Karpas-422 (cell line): ENCODE measurements at places on chromosomes 6 and 20.

GRCh38 chr20:49391404-49392245 is 90.8 kb downstream of the KCNB1 start:
- no peak for DNase-seq

DNA sequence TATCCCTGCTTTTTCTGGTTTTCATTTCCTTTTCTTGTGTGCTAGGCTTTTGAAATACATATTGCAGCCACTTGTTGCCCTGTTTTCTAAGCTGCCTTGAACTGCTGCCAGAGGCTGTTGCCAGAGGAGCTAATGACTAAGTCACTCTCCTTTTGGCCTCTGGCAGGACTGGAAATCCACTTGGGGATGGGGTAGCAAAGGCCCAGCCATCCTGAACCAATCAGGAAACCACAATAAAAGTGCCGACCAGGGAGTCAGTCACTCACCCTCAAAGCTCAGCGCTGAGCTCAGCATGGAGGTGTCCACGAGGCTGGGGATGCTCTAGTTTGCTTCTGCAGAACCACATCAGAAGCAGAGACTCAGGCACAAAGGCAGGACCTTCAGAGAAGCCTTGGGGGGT is 813.0 kb downstream of the DHX35 start:
- DNase-seq = no peak

- DNase-seq = no peak
These were observed 29.1 kb upstream of the CSNK2A1 start for GRCh38 chr20:572727-573126.

- DNase-seq = no peak
These were observed 167.2 kb downstream of the TTLL2 start for GRCh38 chr6:167492100-167492449.

GRCh38 chr6:65110031-65110430 is 597.0 kb downstream of the EYS start:
- no peak for DNase-seq

- DNase-seq = peak; percentile 96
These were observed 98.5 kb downstream of the LY86 start for GRCh38 chr6:6686748-6687601.

- DNase-seq = no peak
These were observed 748 bp upstream of the ATP9A start for GRCh38 chr20:51768759-51769517.

DNA sequence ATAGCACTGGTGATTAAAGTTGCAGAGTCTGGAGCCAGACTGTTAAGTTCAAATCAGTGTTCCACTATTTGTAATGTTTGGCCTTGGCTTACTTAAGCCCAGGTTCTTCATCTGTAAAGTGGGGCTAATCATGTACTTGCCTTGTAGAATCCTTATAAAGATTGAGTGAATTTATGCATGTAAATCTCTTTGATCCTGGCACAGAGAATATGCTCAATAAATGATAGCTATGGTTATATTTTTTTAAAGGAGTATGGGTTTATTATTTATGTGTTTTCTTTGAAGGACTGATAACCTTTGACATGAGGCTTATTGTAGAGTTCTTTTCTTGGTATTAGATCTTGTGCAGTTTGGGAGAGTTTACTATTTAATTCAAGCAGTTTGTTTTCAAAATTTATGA is 89.5 kb downstream of the CDKAL1 start:
- DNase-seq = no peak

DNA sequence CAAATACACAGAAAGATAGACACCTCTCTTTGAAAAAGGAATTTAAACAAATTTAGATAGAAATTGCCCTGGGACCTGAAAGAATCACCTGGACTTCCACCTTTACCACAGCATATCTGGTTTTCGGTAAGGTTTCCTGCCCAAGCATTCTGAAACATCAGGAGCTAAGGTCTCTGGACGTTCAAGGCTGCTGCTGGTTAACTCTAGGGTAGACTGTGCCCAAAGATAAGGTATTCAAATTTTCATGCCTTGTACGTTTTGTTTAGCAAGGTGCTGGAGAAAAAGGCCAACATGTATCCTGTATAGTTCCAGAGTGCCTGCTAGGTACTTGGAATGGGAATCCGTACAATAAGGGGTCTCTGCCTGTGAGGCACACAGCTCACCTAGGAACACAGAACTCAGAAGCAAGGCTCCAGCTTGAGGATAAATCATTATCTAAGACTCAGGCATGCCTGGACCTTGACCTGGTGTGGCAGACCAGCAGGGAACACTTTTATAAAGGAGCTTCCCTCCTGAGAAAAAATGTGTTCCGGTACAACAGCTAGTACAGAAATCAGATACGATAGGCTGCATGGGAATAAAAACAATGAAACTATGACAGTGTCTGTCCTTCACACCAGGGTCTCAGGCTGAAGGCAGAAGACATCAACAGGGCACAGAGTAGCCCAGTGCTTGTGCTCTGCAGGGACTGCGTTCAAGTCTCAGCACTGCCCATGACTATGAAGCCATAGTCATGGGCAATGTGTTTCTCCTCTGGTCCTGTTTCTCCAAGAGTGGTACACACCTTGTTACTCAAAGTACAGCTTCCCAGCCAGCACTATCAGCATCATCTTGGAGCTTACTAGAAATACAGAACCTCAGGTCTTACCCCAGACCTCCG is 70.4 kb downstream of the METTL24 start:
- DNase-seq = no peak

DNA sequence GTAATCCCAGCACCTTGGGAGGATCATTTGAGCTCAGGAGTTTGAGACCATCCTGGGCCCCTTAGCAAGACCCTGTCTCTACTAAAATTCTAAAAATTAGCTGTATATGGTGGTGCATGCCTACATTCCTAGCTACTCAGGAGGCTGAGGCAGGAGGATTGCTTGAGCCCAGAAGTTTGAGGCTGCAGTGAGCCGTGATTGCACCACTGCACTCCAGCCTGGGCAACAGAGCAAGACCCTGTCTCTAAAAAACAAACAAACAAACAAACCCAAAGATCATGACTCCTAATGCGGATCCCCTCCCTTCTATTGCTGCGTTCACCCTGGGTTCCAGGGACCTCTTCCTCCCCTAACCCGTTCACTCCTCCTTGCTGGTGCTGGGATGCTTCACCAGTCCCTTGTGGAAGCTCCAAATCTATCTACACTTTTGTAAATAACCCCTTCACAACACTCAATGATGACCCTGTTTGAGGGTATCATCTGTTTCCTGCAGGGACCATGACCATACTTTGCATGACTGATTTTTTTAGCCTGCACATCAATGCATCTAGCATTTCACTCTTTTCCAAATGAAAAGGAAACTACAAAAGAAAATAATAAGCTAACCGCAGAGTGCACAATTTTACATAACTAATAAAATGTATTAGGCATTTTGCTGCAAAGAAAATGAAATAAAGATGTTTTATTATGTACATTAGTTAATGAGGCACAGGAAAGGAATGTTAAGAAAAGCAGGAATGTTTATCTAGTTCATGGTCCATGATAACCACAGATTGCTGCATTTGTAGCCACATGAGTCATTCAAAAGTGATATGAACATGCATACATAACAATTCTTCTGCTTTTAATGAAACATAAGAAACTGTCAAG is 30.5 kb upstream of the IPCEF1 start:
- no peak for DNase-seq

GRCh38 chr6:63897459-63897858 is 261.9 kb downstream of the PHF3 start:
- DNase-seq = no peak

DNA sequence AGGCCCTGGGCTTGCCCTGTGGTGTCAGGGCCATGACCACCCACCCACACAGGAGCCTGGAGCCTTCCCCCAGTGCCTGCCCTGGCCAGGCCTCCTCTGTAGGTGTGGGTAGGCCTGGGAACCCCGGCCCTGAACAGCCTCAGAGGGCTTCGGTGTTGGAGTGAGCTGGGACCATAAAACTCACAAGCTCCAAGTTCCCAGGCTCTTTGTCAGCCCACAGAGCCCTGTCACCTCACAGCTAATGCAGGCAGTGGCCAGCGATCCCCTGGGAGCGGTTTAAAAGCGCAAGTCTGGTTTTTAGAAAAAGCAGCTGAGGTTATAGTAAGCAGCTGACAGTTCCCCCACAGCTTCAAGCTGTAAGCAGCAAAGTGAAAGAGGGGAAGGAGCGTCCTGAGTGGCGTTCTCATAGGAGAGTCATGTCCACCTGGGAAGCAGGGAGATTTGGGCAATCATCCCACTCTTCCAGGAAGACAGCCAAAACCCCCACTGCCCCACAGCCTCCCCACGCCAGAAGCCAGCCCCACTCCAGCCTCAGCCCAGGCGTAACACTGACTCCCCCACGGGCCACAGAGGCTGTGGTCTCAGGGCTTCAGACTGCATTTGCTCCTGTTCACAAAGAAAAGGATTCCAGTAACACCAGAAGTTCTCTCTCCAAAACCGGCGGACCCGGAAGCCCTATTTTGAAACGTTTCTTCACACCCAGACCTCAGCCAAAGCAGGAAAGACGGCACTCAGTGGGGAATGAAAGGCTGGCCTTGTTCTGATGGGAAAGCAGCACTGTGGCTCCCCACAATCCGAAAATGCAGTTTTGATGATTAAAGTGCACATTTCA is 34.3 kb upstream of the FOXC1 start:
- no peak for DNase-seq

GRCh38 chr6:75759207-75759606 is 10.2 kb downstream of the MYO6 start:
- no peak for DNase-seq

- no peak for DNase-seq
These were observed 229.7 kb upstream of the ASCC3 start for GRCh38 chr6:101110814-101111213.

- no peak for DNase-seq
These were observed 162.1 kb upstream of the TBX18 start for GRCh38 chr6:84926189-84927155.

GRCh38 chr6:2859185-2859700 is 17.6 kb upstream of the SERPINB1 start:
- DNase-seq = no peak

DNA sequence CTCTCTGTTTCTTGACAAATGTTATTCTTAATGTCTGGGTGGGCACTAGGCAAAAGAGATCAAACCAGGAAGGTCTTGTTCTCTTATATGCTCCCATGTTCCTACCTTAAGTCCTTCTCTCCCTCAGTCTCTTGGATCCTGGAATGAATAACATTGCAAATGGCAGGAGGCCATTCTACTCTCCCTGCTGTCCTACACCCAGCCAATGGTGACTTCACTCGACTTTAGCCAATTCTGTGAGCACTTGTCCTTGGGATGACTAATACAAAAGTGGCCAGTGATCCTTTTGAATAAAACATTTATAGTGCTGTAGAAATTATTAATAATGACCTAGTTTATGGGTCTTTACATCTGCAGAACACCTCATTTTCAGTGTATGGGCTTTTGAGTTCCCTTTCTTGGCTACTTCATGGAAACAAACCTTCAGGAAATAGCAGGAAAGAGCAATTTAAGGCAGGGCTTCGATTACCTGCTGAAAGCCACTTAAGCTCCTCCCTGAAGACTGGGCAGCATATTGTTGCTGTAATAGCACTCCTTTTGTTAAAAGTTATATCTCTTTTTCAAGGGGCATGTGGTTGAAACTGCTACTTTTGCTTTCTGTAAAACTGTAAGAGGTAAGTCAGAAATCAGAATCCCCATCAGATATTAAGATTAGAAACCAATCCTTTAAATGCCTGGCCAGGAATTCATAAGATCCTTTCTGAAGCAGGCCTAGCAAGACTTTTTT is 10.5 kb downstream of the OTOR start:
- no peak for DNase-seq
